NCI-H510A (cell line): ENCODE measurements at places on chromosomes 2 and 18.

DNA sequence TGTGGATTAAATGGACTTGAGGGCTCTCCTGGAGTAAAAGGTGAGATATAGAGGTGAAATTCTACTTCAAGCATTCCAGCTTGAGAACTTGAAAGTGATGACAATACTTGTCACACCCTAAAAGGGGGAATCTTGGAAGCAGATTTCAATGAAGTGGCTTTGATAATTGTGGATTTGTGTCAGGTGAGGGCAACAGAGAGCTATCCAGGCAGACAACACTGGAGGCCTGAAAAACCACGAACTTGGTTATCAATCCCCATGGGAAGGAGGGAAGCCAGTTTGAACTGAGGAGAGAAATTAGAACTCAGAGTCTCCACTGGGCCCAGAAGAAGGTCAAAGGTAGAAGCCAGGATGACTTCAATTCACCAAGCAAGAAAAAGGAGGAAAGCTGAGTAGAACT, 263.9 kb downstream of the FIGN start:
- no peak for DNase-seq

- DNase-seq: no peak
These were observed 297.1 kb downstream of the TCF4 start for GRCh38 chr18:55290898-55291297.

DNA sequence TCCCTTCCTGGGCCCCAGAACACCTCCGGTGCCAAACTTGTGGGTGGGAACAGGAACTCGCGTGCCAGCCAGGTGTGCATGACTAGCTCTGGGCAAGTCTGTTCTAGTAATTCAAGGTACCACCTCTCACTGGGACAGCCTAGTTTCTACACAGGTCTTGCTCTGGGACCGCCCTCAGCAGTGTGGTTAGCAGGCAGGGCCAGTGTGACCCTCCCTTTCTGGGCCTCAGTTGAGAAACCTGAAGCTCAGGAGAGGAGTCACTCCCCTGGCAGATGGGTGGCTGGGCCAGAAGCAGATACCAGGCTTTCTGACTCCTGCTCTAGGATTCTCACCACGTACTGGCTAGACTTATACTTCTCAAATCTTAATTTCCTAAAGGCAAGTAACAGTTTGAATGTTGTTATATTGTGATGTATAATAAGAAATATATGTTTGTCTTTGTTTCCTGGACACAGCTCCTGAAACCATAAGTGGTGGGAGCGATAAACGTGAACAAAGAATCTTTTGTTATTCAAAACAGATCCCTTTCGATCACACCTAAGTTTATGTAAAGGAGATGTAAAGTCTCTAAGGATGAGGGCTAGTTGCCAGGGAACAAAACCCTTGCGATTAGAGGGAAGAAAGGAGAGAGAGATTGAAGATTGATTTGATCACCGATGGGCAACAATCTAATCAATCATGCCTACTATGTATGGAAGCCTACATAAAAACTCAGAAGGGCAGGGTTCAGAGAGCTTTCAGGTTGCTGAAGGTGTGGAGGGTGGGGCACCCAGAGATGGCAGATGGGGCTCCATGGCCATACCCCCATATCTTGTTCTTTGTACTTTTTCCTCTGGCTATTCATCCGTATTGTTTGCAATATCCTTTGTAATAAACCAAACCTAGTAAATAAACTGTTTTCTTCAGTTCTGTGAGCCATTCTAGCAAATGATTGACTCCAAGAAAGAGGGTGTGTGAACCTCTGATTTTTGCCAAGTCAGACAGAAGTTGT, 952 bp upstream of the UGT1A6 start:
- DNase-seq: no peak

- DNase-seq: no peak
These were observed 102.2 kb downstream of the AP1S3 start for GRCh38 chr2:223735035-223735640.

DNA sequence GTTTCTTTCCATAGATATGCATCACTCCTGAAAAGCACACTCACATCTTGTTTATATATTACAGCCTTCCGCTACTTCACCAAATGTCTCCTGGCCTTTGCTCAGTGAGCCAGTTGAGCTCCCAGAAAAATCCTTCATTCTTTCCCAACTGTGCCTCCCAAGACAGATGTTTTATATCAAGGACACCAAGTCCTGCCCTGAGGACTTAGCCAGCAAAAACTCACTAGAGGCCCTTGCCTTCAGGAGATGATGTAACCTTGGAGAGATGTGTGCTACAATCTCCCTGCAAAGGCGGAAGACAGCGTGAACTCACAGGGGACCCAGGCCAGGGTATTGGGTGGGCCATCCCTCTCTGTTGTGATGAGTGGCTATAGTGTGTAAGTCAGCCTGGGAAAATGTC, 86.1 kb upstream of the CTAGE1 start:
- no peak for DNase-seq

DNA sequence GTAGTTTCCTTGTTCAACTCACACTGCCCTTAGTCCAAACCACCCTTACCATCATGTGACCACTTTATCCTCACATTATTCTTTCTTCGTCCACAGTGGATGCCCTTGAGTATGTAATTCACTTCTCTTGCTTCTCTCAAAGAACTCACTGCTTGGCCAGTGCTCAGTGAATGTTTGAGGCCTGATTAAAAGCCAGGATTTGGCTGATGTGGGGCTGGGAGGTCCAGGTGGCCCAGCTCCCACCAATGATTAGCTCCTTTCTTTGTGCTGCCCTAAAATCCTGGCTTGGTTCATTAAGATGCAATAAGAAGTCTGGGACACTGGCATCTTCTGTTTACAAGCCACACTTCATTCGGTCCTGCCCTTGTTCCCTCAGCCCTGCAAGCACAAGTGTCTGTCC, 97.8 kb upstream of the CELF4 start:
- no peak for DNase-seq

GRCh38 chr2:151189125-151189524, 72.5 kb downstream of the RBM43 start:
- no peak for DNase-seq

DNA sequence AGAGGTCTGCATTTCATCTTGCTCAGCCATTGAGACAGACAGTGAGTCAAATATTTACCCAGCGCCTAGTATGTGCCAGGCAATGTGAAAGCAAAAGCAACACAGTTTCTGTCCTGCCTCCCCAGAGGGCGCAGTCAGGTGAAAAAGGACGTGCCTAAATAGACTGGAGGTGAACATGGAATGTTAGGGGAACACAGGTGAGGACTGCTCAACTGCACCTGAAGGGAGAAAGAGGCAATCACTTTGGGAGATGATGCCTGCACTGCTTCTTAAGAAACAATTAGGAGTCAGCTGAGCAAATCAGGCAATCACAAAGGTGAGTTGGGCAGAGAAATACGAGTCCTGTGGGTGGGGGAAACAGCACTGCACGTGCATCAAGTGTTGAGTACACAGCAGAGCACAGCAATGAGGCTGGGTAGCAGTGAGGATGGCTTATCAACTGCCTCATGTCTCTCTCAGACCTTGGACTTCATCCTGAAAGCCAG, 218.3 kb upstream of the SMAD7 start:
- no peak for DNase-seq

DNA sequence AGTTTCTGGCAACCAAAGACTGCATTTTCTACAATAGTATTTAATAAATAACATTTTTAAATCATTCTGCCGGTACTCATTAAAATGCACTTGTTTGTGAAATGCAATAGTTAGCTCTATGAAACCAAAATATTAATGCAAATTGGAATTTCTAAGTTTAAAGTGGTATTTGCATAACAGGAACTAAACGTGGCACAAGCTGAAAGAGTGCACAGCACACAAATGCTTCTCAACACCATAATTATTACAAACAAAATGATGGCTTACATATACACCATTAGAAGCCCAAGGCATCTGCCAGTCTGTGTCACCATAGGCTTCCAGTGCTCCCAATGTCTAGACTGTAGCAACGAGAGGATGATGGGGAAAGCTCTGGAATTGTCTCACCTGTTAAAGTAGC, 280.5 kb downstream of the TCF4 start:
- no peak for DNase-seq

- no peak for DNase-seq
These were observed 27.9 kb upstream of the CDCA7 start for GRCh38 chr2:173326806-173327205.

GRCh38 chr2:21268197-21268877, 144.6 kb downstream of the TDRD15 start:
- DNase-seq: no peak

GRCh38 chr18:11518788-11519685, 90.4 kb upstream of the SLC35G4 start:
- peak; percentile 46 for DNase-seq

DNA sequence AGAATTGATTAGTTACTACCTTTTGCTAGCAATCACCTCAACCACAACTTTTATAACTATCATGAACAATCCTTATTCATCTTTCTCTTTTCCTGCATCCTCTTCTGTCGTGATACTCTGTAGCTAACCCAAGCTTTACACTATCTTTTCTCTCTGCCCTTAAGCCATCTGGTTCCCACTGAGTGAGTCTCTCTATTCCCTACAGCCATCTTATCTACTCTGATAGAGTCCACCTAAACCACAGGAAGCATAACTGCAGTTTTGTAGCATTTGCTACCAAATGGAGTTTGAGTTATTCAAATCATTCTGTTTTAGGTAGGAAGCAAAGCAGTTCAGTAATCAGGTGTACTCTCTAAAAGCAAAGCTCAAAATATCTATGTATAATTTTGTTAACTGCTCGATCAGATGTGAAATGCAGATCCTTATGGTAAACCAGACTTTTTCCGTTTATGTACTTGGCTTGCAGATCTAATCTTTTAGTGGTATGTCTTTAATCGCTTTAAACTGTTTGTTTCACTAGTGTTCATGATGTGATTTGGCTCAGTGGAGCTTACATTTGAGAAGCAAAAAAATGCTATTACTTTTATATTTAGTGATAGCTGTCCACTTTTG, 91.0 kb downstream of the CSRNP3 start:
- no peak for DNase-seq

GRCh38 chr2:58432491-58433170, 191.5 kb upstream of the FANCL start:
- DNase-seq: no peak

DNA sequence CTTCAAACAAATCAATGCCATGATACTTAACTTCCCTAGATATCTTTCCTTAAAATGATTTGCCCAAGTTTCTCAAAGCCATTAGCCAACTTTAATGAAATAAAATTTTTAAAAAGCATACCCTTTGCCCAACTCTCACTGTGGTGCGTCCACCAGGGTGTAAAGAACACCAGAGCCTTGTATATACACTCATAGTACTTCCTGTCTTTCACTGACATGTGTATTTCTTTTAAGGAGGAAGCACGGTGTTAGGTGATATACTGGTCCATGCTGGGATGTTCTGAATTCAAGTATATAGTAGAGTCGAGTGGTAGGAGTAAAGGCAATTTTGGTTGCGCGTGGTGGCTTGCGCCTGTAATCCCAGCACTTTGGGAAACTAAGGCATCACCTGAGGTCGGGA, 22.7 kb downstream of the AAK1 start:
- DNase-seq: no peak

GRCh38 chr2:67970071-67970470, 92.7 kb downstream of the C1D start:
- no peak for DNase-seq

- DNase-seq: no peak
These were observed 7.0 kb downstream of the KIF5C start for GRCh38 chr2:148882051-148882450.

- DNase-seq: no peak
These were observed 50.2 kb downstream of the EMILIN2 start for GRCh38 chr18:2896990-2897389.

DNA sequence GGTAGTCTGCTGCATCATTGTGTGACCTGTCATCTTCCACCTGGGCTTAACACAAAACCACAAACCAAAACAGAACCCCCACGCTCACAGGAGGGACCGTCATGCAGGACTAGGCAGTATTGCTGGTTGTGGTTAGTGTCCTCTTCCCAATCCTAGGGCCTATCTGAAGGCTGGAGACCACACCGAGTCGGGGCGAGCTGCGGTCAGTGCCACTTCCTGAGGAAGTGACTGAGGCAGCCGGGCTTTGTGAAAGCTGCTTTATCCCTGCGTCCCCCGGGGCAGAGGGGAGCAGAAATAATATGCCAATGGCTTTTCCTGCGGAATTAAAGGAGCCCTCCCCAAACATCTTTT, 22.9 kb downstream of the ZNF532 start:
- DNase-seq: no peak

DNA sequence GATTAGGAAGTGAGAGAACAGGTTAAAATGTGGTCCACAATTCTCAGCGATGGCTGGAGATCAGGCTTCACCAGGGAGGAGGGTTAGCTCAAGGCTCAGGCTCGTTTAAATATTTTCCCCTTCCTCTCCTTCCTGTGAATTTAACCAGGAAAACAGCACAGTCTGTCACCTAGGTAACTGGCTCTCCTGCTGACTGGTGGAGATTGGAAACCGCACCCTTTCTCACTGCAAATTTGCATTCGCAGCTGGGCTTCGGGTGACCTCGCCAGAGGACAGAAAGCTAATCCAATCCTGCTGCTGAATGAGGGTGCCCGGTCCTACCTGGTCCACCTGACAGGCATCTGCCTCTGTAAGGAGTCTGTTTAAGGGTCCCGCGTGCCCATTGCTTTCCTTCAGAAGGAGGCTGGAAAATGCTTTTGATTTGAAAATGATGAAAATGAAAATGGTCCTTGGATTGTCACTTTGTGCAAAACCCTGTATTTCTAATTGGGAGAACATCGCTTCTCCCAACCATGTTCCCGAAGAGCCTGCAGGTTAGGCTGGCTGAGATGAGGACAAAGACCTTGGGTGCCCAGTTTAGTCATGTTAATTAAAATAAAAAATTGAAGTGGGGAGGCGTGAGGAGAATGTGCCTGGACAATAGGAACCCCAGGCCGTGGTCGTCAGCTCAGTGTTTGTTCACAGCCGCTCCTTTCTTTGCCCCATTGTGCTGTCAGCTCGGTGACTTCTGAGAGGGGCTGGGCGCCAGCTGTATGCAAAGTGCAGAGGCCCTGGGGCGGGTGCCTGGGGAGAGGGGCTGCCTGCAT, 43.4 kb upstream of the MTCL1 start:
- DNase-seq: peak; percentile 88

DNA sequence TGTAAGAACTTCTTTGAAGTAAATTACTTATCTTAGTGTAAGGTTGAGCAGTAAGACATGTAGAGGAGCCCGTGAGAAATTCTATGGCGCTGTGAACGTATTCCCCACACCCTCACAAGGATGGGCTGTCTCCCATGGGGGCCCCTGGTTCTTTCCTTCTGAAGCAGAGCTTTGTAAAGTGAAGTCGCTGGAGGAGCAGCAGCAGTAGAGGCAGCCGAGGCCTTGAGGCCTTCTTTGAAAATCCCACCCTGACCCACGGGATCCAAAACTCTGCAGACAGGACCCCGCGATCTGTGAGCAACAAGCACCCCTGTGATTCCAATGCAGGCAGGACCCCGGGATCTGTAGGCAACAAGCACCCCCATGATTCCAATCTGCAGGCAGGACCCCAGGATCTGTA, 23.8 kb upstream of the SNTG2 start:
- DNase-seq: no peak
